SK-N-SH (cell line): ENCODE measurements at places on chromosomes 2 and 18.
A peak's percentile ranks its signal among the peaks of the same experiment; 100 is the strongest.

- no peak overlapping the region for H3K27ac ChIP-seq
- DNase-seq, result peak; percentile 16
- no peaks in the 10 kb centered on the region for H3K27me3 ChIP-seq
- no peak overlapping the region for H3K4me3 ChIP-seq
These were observed 256.9 kb downstream of the CDH19 start for GRCh38 chr18:66346833-66347588.

DNA sequence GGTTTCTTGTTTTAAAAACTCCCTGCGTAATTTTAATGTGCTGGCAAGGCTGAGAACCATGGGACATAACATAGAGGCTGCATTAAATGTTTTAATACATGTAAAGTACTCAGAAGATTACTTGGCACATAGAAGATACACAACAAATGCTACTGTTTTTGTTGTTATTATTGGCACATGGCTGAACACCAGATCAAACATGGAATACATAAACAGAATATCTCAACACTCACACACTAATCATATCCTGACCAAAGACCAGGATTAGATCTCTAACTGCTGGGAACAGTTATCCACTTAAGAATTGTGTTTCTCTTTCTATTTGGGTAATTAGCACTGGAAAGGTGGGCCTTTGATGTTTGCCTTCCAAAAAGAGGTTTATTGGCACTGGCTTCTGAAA is 69.3 kb downstream of the KCNE4 start:
- H3K27ac ChIP-seq, result no peak overlapping the region
- H3K27me3 ChIP-seq, result no peaks in the 10 kb centered on the region
- no peaks in the 10 kb centered on the region for H3K36me3 ChIP-seq
- no peak overlapping the region for H3K4me3 ChIP-seq

DNA sequence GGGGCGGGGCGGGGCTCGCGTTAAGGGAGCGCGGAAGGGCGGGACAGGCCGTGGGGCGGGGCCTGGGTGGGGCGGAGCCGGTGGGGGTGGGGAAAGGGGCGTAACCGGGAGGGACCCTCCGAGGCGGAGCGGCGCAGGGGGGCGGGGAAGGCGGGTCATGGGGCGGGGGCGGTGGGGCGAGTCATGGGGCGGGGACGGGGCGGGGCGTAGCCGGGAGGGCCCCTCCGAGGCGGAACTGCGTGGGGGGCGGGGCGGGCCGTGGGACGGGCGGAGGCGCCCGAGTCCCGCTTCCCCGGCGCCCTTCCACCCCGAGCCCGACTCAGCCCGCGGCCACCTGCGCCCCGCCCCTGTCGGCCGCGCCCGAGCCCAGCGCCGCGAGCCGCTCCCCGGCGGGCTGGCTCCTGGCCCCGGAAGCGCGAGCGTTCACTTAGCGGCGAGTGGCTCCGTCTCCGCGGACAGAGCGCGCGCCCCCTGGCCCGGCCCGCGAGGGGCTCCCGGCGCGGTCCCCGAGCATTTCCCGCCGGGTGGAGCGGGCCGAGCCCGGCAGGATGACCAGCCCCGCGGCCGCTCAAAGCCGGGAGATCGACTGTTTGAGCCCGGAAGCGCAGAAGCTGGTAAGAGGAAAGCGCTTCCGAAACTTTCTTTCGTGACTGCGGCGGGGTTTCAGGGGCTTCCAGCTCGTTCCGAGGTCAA is 64.7 kb downstream of the LRRFIP1 start:
- H3K4me1 ChIP-seq, result peaks cover 50% of the 10 kb centered on the region
- peak overlapping the region; percentile 82 for H3K4me3 ChIP-seq
- no peaks in the 10 kb centered on the region for H3K27me3 ChIP-seq
- DNase-seq, result peak; percentile 99
- H3K36me3 ChIP-seq, result no peaks in the 10 kb centered on the region

DNA sequence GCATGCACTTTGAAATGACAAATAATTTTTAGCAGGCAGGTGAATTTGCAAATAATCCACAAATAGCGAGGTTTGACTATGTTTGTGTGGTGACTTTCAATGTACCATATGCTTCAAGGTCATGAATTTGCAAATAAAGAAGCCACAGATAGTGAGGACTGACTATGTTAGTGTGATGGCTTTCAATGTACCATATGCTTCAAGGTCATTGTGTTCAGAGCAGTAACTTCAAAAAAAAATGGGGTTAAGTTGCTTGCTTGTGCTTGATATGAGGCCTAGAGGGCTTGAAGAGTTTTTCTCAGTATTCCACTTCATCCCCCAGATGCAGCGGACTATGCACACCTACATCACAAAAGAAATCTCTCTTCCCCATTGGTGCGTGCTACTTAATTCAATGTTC is 602.9 kb upstream of the LRRTM4 start:
- no peak for DNase-seq
- H3K36me3 ChIP-seq, result no peaks in the 10 kb centered on the region
- H3K27me3 ChIP-seq, result no peaks in the 10 kb centered on the region
- no peaks in the 10 kb centered on the region for H3K4me1 ChIP-seq

GRCh38 chr2:19690429-19690828 is 211.4 kb downstream of the TTC32 start:
- no peak overlapping the region for H3K27ac ChIP-seq
- no peak for DNase-seq
- no peaks in the 10 kb centered on the region for H3K36me3 ChIP-seq
- H3K27me3 ChIP-seq, result peaks cover 5% of the 10 kb centered on the region; the same call in 1 of the 2 replicates

DNA sequence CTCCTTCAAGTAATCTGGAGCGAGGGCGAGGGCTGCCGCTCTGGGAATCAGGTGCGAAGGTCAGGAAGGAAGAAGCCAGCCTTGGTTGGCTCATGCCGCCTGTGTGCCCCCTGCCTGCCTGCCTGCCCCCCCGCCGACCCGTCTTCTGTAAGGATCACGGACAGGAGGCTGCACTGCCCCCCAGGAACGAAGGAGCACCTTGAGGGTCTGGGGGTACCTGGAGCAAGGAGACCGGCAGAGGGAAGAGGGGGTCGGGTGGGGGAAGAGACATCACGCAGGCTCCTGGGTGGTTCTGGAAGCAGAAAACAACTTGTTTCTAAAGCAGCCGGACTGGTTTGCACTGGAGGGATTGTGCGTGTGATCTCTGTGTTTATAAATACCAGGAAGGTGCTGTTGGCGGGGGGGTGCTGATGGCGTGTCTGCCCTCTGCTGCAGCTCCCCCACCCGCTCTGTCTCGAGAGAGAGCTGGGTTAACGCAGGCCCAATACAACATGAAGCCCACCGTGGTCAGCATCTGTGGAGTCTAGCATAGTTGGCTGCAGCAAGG is 1.7 kb downstream of the FOSL2 start:
- H3K4me1 ChIP-seq, result peaks cover 22% of the 10 kb centered on the region
- no peak for DNase-seq
- H3K27me3 ChIP-seq, result no peaks in the 10 kb centered on the region
- peaks cover 4% of the 10 kb centered on the region for H3K36me3 ChIP-seq

GRCh38 chr2:94759211-94759610 is 112.0 kb upstream of the TEKT4 start:
- H3K36me3 ChIP-seq, result no peaks in the 10 kb centered on the region
- no peaks in the 10 kb centered on the region for H3K4me1 ChIP-seq
- DNase-seq, result no peak
- H3K27ac ChIP-seq, result no peak overlapping the region
- no peaks in the 10 kb centered on the region for H3K27me3 ChIP-seq

GRCh38 chr2:126616606-126617069 is 39.3 kb upstream of the GYPC start:
- H3K27me3 ChIP-seq, result no peaks in the 10 kb centered on the region
- H3K36me3 ChIP-seq, result no peaks in the 10 kb centered on the region
- DNase-seq, result no peak
- no peak overlapping the region for H3K27ac ChIP-seq

GRCh38 chr2:196176142-196176738 is 4.9 kb upstream of the STK17B start:
- H3K4me3 ChIP-seq, result no peak overlapping the region
- no peak overlapping the region for H3K27ac ChIP-seq
- H3K27me3 ChIP-seq, result no peaks in the 10 kb centered on the region

DNA sequence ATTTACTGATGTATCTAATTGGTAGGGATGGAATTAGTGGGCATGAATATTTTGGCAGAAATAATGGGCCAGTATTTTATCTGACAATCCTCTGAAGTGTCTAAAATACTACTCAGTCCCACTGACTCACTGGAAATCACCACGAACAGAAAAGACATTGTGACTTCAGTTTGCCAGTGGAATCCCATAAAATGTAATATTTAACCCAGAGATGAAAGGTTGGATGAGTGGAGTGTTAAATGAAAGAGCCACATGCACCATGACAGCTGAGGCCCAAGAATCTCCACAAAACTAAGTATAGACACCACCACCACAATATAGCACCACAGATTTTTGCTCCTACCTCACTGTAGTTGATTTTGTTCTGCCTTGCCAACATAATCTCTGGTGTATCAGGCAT is 103.9 kb downstream of the NEB start:
- no peak overlapping the region for H3K4me3 ChIP-seq
- no peak for DNase-seq
- H3K27ac ChIP-seq, result no peak overlapping the region
- no peaks in the 10 kb centered on the region for H3K4me1 ChIP-seq
- H3K36me3 ChIP-seq, result no peaks in the 10 kb centered on the region
- H3K27me3 ChIP-seq, result no peaks in the 10 kb centered on the region

- H3K27me3 ChIP-seq, result no peaks in the 10 kb centered on the region
- no peak overlapping the region for H3K4me3 ChIP-seq
- no peak overlapping the region for H3K27ac ChIP-seq
- no peaks in the 10 kb centered on the region; the same call in 1 of the 2 replicates for H3K36me3 ChIP-seq
These were observed 51.6 kb downstream of the SLC66A2 start for GRCh38 chr18:79899609-79900445.

DNA sequence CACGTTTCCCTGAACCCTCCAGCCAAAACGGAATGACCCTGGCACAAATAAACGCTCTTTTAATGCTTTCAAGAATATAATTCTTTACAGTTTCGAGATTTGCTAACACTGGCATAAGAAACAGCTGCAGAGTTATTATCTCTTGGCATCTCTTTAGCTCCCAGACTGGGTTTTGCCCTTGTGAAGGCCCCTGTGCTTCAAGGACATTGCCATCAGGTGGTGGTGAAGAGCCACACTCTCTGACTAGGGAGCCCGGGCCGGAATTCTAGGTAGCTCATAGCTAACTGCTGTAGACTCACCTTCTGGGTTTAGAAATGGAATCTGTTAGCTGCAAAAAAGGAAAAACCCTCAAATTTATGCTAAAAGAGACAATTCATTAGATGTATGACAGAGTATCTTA is 13.3 kb upstream of the GALNT14 start:
- H3K4me1 ChIP-seq, result no peaks in the 10 kb centered on the region
- H3K4me3 ChIP-seq, result no peak overlapping the region
- H3K27ac ChIP-seq, result no peak overlapping the region
- H3K27me3 ChIP-seq, result 0 out of 2 replicates have a peak, but pooled peaks cover 5% of the 10 kb centered on the region

GRCh38 chr2:216350214-216350791 is 22.0 kb downstream of the MARCHF4 start:
- H3K27me3 ChIP-seq, result no peaks in the 10 kb centered on the region
- no peak overlapping the region for H3K27ac ChIP-seq
- peaks cover 12% of the 10 kb centered on the region; the same call in 1 of the 2 replicates for H3K4me1 ChIP-seq
- no peak for DNase-seq
- no peaks in the 10 kb centered on the region for H3K36me3 ChIP-seq

DNA sequence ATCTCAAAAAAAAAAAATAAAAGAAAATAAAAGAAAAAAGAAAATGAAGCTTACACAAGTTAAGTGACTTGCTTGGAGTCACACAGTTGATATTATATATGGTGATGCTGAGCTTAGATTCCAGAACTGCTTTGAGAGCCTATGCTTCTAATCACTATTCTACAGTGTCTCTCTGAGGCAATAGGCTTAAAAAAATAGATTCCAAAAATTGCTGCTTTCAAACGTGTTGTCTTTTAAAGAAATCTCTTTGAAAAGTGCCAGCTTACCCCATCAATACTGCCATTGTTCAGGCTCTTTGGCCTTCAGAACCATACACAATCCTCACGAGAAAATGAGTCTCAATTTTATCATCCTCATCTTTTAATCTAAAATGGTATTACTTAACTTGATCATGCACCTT is 102.6 kb downstream of the CDK15 start:
- peaks cover 23% of the 10 kb centered on the region; the same call in 1 of the 2 replicates for H3K4me1 ChIP-seq
- H3K27me3 ChIP-seq, result no peaks in the 10 kb centered on the region
- peak overlapping the region; percentile 8; the same call in 1 of the 2 replicates for H3K27ac ChIP-seq
- DNase-seq, result no peak
- no peaks in the 10 kb centered on the region for H3K36me3 ChIP-seq

- no peaks in the 10 kb centered on the region for H3K27me3 ChIP-seq
- DNase-seq, result no peak
- no peaks in the 10 kb centered on the region for H3K4me1 ChIP-seq
- no peak overlapping the region for H3K27ac ChIP-seq
These were observed 244.9 kb downstream of the HDAC4 start for GRCh38 chr2:239155806-239156480.

DNA sequence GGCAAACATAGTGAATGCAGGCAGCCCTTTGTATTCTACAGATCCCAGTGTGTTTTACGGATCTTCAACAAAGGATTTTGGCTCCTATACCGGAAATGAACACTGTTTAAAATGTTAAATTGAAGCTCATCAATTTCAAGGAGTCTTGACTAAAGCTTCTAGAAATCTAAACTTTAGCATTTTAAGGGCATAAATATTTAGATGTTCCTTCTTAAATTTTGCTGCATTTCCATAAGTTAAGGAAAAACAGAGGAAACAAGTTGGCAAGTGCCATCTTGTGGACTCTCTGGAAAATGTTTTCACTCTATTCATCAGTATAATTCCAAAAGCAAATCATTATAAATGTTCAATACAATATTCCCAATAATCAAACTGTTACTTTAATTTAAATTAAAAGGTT is 19.6 kb downstream of the CHN1 start:
- DNase-seq, result peak; percentile 27
- H3K27ac ChIP-seq, result no peak overlapping the region
- no peaks in the 10 kb centered on the region for H3K27me3 ChIP-seq
- no peaks in the 10 kb centered on the region for H3K36me3 ChIP-seq
